Posterior cingulate gyrus (tissue), 11 donors: ENCODE measurements at places on chromosomes 6 and 20.

DNA sequence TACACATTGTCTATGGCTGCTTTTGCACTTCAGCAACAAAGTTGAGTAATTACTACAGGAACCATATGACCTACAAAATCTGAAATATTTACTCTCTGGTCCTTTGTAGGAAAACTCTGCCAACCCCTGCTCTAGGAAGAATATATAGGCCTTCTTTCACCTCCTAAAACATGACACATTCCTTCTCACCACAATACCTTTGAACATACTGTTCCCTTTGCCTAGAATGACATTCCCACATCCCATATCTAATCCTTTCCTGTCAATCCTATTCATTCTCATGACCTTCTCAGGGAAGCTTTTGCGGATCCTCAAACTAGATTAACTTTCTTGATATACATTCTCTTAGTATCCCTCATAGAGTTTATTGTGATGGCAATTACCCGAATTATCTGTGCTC lies 18.0 kb upstream of the NCOA6 start:
- no peak for DNase-seq

DNA sequence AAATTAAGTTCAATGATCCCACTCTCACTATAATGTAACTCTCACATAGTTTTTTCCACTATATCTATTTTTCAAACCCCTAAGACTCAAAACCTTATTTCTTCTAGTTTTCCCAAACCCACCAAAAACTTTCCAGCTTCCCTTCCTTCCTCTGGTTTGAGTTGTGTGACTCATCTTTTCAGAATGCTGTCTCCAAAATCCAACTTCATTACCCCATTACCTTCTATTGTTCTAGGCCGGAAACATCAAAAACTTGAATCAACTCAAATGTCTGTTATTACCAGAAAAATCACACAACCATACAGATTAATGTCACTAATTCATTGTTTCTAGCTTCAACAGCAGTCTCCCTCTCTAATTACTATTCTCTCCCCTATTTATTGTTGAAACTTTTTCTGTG lies 1090.3 kb downstream of the HACE1 start:
- no peak for DNase-seq

- peak; percentile 76 for DNase-seq
Observed at GRCh38 chr20:6692566-6693173, 74.8 kb upstream of the BMP2 start.

GRCh38 chr20:53161073-53161472 lies 188.9 kb downstream of the TSHZ2 start:
- no peak for DNase-seq

- DNase-seq = no peak
Observed at GRCh38 chr20:20793591-20793990, 81.1 kb upstream of the RALGAPA2 start.

GRCh38 chr20:62590309-62591121 lies 51.8 kb upstream of the SLCO4A1 start:
- DNase-seq = peak; percentile 78

- no peak for DNase-seq
Observed at GRCh38 chr20:57713505-57713903, 3.7 kb upstream of the PMEPA1 start.

DNA sequence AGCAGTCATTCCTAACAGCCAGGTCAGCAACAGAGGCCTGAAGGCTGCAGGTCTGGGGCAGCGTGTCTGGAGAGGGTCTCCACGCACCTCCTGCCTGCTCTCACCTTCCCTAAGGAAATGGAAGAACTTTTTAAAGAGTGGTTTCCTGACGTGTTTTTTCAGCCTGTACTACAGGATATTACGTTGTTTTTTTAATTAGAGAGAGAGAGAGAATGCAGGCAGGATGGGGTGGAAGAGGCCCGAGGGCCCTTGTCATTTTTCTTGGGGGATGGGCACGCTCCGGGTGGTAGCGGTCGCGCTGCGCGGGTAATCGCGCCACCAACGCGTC lies 2.1 kb downstream of the DLL1 start:
- DNase-seq = no peak

GRCh38 chr6:73389854-73390253 lies 4.8 kb upstream of the DDX43 start:
- DNase-seq = no peak

GRCh38 chr20:63942969-63943807 lies 13.0 kb downstream of the UCKL1 start:
- no peak for DNase-seq

DNA sequence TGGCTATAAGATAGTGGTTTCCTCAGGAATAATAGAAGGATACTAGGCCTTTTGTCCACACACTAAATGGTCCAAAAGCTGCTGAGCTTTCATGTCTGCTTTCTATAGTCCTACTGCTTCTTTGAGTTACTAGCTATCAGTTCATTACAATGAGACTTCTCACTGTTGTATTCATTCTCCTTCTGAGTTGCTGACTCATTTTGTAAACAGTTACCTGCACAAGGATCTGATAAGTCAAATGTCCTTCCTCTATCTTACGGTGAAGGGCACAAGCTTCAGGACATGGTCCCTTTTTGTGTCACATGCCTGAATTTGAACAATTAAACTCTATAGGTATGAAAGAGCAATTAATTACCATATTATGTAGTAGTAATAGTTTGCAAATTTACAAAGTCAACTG lies 90.5 kb downstream of the MAN1A1 start:
- no peak for DNase-seq

DNA sequence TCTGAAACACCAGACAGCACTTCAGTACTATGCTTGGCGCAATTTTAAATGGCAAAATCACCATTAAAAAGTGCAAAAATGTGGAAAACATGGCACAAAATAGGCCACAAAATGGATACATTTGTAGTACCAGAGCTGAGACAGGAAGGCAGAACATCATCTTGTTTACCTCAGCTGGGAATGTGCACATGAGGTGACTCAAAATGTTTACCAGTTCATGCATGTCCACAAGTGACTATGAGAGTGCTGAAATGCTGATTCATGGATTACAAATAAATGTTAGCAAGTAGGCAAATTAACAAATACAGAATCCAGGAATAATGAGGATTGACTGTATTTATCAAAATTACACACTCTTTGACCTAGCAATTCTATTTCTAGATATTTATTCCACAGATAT lies 201.6 kb downstream of the ISM1 start:
- no peak for DNase-seq

DNA sequence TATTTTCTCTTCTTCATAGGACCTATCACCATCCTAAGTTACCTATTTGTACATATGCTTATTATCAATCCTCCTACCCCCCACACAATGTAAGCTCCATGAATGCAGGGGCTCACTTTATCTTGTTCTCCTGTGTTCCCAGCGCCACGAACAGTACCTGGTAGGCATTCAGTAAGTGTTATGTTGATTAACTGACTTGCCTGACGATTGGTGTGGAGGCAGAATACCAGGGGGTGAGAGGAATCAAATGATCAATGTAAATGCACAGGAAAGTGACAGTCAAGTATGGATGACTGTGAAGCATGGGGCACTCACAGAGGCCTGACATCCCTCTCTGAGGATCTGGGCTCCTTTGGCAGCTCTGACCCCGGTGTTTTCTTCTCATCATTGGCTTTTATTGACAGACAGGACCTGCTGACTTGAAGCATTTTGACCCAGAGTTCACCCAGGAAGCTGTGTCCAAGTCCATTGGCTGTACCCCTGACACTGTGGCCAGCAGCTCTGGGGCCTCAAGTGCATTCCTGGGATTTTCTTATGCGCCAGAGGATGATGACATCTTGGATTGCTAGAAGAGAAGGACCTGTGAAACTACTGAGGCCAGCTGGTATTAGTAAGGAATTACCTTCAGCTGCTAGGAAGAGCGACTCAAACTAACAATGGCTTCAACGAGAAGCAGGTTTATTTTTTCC lies 6.1 kb upstream of the IFT52 start:
- no peak for DNase-seq

DNA sequence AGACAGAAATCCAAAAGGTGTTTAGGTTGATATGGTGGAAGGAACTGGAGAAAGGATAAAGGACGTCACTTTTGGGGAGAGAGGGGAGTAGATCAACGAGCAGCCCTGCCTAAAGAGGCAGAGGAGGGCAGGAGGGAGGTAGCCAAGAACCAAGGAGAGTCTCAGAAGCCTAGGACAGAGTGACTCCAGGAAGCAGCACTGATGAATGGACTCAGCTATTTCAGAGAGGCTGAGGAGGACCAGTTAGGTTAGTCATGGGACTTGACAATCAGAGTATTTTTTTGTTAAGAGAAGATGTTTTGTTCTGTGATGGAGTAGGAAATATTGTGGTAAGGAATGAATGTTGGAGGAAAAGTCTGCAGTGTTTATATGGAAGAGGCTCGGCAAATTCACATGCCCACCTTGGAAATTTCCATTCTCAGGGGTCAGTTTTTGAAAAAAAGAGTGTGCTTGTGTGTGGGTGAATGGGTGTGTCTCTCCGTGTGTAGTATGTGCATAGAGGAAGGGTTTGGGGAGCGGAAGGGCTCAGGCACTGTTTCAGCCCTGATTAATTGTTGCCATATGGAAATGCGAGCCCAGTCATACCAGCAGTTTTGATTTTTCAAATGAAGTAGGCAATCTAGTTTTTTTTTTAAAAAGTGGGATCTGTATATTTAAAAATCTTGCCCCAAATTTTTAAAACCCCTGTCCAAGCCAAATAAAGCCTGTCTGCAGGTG lies 303.6 kb downstream of the SAMD5 start:
- DNase-seq = no peak

DNA sequence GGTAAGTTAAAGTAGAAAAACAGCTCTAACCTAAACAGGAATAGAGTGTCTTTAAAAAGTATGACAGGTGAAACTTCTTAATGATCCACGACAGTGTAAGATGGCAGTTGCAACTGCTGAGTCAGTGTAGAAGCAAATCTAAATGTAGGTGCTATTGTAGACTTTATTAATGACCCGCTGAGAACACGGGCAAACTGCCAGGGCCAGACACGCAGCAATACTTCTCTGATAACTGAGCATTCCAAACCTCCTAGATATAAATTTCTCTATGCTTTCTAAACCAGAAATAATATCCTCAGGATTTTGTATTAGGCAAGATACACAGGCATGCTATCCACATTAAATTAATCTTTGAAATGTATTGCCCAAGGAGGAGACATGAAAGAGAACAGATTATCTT lies 1076.4 kb downstream of the HACE1 start:
- DNase-seq = no peak

DNA sequence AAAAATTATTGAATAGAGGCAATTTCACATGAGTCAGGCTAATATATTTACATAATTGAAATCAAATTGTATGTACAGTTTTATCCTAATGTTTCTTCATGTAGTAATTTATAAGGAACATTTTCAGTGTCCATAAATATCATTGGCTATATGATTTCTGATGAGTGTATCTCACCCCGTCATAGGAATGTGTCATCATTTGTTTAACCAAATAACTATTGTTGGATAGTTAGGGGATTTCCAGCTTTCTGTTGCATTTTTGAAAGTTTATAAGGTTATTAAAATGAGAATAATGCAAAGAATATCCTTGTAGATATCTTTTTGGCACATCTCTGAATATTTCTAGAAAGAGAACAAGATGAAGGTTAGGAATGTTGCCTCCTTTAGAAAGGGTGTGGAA lies 39.0 kb downstream of the SYTL3 start:
- DNase-seq = no peak

DNA sequence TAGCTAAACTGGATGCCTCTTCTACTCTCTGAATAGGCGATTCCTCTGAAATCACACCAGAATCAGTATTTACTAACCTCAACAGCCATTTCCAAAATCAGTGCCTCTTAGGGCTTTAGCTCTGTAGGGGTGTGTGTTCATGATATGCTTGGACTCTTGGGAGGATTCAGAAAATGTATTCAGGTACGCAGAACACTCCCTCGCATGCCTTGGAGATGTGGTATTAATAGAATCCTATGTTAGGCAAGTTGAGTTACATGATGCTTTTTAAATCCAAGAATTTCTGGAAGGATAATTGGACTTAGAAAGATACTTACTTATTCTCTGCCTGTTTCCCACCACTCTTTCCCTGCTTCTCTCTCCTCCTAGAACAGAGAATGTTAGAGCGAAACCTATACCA lies 31.8 kb upstream of the PBOV1 start:
- DNase-seq = no peak

- DNase-seq = no peak
Observed at GRCh38 chr6:13952101-13952500, 27.3 kb downstream of the RNF182 start.

GRCh38 chr20:45470262-45470931 lies 844 bp downstream of the WFDC2 start:
- DNase-seq = peak; percentile 93

DNA sequence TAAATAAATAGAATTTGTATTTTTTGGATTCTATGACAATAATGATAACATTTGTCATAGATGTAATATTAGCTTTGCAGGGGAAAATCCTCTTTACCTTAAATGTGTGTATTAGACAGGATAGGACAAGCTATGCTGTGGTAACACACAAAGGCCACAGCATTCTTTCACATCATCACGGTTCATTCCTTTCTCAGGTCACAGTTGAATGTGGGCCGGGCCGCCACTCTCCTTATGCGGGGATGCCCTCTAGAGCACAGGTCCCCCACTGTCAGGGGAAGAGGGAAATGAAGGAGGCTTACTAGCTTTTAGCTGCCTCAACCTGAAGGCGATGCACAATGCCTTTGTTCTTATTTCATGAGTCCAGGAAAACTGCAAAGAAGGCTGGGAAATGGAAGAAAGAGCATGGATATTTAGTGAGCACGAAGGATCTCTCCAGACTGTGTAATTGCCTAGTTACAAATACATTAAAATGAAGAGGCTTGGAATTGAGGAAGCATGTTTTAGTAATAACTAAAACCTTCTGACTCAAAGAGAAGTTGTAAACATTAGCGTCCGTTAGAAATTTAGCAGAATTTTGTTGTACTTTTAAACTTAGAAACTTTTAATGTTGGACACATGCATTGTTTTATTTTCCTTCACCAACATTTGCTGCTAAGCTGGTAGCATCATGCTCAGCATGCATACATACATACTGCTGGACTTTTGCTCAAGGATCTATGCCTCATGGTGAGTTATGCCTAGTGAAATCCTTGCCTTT lies 248.9 kb upstream of the FOXQ1 start:
- no peak for DNase-seq

DNA sequence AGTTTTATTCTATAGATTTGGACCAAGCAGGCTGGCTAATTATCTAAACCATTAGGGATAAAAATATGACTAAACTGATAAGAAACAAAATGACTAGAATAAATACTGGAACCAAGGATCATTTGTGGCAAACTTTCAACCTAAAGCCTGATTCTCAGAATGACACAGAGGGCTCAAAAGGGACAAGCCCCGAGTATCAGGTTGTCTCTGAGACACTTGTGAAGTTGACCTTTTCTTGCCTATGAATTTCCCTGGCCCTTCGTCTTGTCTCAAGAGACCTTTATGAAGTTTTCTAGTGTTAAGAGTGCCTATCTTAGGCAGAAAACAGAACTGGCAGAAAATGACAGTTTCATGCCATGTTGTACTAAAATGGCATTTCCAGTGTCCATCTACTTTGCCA lies 68.3 kb downstream of the IMPG1 start:
- DNase-seq = no peak

- DNase-seq = no peak
Observed at GRCh38 chr6:32484614-32484998, 44.9 kb downstream of the HLA-DRA start.

DNA sequence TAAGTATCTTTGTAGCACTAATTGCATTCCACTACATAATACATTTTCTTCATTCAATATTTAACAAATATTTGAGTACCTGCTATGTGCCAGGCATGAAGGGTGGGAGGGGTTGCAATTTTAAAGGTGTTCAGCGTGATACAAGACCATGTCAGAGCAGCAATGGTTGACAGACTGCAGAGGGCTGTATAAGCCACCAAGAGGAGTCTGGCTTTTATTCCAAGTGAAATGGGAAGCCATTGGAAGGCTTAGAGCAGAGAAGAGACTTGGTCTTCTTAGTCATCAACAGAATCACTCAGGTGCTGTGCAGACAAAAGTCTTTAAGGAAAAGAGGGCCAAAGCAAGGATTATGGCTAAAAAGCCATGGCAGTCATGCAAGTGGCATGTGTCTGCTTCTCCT lies 360.8 kb upstream of the ARID1B start:
- DNase-seq = no peak
